Anterior cingulate cortex (tissue), 58 donors: ENCODE measurements at places on chromosomes 2 and 18.

DNA sequence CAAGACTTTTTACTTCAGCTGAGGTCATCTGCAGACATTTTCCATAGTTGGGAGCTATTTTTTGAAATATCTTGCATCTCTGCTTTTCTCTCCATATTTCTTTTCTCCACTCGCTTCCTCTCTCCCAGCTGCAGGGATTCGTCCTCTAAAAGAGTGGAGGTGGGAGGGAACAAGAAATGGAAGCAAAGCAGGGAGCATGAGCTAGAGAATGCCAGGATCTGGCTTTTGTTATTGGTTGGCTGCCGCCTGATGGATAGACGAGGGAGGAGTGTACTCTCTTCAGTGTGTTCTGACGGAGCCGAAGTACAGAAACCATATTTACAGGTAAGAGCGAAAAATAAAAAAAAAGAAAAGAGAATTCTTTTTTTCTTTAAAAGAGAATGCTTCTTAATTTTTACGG, at the start of gene CSRNP3:
CSRNP3 (plus strand) TSS at position 282 of the 400 bp plus-strand sequence. CDS start 125,368 bp downstream, outside the sequence.
- peak; percentile 9 for DNase-seq

GRCh38 chr2:224027070-224027469, 12.0 kb downstream of the SERPINE2 start:
- DNase-seq: no peak

DNA sequence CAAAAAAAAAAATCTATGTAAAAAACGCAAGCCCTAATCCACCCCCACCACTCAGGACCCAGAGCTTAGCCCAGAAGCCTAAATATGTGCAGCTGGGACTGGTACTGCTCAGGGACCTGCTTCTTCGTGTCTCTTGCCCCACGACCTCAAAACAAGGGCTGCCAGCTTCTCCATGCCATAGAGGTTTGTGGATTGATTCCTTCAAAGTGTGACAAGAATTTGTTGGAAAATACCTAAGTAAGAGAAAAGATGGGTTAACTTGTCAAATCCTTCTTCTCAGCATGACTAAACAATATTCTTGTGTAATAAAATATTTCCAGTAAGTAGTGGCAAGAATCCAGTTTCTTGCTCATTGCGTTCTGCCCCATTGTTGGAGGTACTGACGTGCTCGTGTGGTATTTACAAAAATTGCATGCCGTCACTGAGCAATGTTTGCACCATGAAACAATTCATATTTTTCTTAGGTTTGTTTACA, 825 bp upstream of the SCYGR1 start:
- no peak for DNase-seq

GRCh38 chr2:190099890-190100697, 37.6 kb upstream of the MSTN start:
- no peak for DNase-seq

- DNase-seq: no peak
Observed at GRCh38 chr2:182509-183122, 81.2 kb downstream of the SH3YL1 start.

DNA sequence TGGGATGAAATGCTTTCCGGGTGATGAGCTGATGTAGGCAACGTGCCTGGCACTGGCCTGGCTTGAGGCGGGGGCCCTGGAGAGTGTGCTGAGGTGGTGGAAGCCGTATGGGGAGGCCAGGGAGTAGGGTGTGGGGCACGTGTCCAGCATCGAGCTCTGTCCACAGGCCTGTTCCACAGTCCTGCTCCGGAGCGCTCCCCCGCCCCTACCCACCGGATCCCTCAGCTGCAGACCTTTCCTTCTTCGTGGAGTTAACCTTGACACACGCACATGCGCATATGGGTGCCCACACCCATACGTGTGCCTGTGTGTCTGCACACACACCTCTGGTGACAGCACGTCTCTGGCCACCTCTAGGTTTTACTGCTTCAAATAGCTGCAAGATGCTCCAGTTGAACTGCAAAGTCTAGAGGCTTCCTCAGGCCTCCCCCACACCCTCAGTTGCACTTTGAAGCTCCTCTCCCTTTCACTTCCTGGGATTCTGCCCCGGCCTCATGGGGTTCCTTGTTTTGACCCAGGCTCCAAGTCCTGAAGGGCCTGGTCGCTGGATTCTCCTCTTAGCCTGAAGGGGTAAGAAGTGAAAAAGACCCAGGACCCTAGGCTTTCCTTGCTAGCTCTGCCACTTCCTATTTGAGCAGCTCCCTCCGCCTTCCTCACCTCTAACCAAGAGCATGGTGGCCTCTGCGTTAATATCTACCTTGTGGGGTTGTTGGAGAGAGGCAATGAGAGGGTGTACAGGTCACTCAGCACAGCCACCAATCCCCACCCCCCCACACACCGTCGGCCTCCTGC, 49.5 kb downstream of the INHBB start:
- DNase-seq: no peak

DNA sequence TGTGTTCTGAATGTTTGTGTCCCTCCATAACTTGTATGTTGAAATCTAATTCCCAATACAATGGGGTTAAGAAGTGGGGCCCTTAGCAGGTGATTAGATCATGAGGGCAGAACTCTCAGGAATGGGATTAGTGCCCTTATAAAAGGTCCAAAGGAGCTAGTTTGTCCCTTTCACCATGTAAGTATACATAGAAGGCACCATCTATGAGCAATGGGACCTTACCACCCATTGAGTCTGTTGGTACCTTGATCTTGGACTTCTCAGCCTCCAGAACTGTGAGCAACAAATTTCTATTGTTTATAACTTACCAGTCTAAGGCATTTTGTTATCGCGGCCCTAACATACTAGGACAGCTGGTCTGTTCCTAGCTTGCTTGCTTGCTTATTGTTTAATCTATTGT, 106.3 kb downstream of the MYCN start:
- no peak for DNase-seq

DNA sequence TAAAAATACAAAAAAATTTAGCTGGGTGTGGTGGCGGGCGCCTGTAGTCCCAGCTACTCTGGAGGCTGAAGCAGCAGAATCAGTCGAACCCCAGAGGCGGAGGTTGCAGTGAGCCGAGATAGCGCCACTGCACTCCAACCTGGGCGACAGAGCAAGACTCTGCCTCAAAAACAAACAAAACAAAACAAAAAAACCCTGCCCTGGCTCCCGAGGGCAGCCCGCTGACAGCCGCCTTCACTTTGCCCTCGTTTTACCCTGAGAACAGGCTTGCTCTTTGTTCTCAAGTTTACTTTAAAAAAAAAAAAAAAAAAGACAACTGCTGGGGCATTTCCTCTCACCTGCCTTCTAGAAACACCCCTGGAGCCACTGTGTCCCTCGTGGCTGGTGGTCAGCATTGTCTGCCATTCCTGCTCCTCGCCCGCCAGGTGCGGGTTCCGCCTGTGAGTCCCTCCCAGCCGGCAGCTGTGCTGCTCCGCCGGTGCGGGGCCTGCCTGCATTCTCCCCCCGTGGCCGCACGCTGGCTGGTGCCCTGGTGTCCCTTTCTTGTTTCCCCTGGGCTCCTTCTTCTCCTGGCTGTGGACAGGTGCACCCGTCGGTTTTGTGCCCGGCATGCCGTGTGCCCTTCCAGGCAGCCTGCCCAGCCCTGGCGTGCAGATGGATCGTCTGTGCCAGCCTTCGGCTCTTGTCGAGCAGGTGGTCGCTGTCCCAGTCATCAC, 105.7 kb downstream of the USP40 start:
- DNase-seq: no peak

DNA sequence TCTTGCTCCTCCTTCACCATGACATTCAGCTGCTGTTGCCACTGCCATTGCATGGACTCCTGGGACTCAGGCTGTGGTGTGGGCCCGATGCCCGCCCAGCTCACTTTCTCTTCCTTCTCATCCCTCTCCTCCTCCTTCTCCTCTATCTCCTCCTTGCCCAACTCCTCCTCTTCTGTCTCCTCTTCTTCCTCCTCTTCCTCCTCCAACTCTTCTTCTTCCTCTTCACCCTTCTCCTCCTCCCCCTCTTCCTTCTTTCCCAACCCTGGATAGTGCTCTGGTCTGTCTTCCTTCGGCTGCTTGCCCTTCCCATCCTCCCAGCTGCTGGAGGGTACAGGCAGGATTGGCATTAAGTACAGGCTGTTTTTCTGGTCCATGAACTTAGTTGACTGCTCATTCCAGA, 10.8 kb upstream of the CRYBA2 start:
- no peak for DNase-seq

DNA sequence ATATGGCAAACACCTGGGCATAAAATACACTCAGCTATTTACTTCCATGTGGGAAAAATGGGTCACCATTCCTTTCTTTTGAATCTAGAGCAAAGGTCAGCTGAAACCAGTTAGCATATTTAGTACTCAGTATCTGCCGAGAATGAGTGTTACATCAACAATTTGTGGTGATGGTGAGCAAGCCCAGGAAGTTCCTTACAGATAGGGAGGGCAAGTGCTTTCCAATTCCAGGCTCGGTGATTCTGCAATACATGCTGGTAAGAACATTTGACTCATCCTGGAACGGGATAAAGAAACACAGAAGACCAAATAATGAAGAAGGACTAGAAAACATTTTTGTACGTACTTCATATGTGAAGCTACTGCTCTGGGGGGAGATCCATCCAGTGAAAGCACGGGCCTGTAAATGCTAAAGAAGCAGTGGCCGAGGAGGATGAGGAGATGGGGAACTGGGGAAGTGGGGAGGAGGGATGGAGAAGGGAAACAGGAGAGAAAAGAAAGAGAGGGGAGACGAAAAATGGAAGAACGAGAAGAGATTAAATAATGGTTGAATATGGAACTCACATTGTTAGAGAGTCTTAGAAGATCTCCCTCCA, 251.9 kb downstream of the TTC32 start:
- DNase-seq: no peak

DNA sequence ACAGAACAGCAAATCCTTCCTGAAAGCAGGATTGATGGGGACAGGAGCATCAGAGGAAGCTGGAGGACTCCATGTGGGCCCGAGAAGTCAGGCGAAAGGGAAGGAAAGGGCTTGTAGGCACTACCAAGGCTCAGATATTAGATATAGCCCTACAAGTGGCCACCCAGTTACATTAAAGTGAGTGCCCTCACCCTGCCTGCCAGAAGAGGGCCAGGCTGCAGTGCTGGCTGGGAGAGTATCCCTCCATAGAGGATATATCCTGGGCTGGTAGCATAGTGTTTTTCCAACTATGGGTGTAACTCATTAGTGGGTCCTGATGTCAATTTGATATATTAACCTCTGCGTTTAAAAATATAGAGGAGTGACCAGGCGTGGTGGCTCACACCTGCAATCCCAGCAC, 285.2 kb downstream of the MYCN start:
- no peak for DNase-seq

GRCh38 chr2:200274116-200275075, 32.1 kb upstream of the SPATS2L start:
- no peak for DNase-seq

DNA sequence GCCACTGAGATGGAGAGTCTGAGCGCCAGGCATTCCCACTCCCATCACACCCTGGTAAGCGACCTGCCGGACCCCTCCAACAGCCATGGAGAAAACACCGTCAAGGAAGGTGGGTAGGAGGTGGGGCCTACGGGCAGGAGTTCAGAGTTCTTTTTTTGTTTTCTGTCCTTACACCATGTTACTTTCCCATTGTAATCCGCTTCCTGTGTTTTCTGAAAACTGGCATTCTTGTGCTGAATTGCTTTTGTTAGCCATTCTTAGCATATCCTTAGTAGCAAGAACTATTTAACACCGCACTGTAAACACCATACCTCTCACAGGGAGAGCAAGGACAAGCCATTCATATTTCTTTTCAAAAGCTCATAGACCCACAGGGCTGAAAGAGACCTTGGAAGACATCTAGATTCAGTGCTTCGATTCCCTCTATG, 46.2 kb downstream of the UNC80 start:
- no peak for DNase-seq

DNA sequence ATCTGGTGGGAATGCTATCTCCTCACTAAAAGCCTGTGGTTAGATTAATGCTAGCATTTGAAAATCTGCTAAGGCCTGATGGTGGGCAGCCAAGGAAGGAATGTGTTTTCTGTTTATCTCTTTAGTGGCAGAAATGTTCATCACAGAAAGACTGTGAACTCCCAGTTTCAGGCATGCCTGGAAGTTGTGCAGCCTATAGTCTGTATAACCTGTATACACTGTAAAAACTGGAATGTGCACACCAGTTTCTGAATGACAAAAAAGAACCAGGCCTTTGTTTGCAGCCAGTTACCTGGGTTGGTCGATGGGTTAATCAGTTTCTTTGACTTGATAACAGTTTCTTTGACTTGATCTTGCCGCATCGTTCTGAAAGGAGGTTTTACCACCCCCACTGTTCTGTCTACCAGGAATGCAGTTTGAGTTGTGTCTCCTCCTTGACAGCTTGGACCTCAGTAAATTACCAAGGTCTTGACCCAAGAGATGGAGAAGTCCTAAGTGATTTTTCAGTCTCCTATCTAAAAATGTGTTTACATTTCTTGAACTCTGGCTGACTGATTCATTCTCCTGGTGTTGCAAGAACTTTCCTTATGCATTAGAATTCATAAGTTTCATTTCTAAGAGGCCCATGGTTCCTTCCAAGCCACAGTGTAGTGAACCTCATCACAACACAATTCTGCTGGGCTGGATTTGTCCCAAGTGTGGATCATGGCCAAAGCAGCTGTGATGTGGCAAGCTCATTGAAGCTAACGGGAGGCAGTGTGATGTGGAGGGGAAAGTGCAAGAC, 62.2 kb downstream of the KIAA2012 start:
- DNase-seq: no peak

- no peak for DNase-seq
Observed at GRCh38 chr2:10878268-10878915, 33.3 kb upstream of the KCNF1 start.
